ENCODE measurements at places on chromosomes 2 and 18.

DNA sequence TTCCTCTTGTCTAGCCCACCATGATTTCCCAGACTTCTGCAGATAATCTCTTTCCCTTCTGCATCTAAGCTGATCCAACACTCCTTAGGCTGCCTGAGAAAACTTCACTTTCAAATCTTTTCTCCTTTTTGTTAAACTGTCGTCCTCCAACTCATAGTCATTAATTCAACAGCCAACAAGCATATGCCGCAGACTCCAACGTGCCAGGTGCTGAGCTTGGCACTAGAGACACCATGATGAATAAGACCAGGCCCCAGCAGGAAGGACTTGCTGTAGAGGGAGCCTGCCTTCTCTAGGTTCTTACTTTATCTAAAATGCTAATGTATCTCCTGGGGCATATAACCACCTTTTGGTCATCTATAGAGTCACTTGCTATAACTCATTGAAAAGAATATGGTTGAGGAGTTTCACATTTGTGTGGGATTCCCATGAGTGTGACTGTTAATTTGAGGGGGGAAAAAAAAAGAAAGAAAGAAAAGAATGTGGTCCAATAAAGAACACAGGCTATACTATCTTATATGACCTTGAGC, 51.0 kb downstream of the ANKRD44 start:
- no peak for DNase-seq

GRCh38 chr2:128157644-128158043, 66.6 kb downstream of the UGGT1 start:
- no peak for DNase-seq

DNA sequence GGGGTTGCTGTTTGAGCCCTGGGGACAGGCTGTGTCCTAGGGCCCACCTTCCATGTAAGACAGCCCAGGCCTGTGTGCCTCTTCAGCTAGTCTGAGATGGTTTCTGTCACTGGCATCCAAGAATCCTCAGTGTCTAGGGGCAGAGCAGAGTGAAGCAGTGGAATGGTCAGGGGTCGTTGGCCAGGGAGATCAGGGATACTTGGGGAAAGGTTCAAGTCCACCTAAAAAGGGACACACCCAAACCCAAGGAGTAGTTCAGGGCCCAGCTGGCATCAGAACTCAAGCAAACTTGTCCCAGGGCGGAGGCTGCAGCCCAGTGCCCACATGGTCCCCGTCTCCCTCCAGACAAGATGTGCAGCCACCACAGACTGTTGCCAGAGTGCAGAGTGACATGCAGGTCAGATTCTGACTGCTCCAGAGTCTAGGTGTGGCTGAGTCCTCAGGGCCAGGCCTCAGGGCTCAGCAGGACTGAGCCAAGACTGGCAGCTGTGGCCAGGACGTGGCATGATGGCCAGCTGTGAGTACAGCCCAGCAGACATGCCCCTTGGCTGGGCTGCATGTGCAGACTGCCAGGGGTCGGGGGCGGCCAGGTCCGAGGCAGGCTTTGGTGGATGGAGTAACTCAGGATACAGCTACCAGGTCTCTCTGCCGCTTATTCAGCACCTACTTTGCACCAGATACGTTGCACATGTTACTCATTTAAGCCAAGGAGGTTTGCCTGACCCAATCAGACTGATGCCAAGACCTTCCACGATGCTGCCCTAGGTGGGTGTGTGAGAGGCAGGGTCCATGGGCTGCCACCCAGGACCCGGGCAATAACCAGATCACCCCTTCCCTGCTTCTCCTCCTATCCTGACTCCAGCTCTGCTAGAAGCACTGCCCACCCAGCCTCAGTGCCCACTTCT, 146.6 kb downstream of the SMAD7 start:
- no peak for DNase-seq

DNA sequence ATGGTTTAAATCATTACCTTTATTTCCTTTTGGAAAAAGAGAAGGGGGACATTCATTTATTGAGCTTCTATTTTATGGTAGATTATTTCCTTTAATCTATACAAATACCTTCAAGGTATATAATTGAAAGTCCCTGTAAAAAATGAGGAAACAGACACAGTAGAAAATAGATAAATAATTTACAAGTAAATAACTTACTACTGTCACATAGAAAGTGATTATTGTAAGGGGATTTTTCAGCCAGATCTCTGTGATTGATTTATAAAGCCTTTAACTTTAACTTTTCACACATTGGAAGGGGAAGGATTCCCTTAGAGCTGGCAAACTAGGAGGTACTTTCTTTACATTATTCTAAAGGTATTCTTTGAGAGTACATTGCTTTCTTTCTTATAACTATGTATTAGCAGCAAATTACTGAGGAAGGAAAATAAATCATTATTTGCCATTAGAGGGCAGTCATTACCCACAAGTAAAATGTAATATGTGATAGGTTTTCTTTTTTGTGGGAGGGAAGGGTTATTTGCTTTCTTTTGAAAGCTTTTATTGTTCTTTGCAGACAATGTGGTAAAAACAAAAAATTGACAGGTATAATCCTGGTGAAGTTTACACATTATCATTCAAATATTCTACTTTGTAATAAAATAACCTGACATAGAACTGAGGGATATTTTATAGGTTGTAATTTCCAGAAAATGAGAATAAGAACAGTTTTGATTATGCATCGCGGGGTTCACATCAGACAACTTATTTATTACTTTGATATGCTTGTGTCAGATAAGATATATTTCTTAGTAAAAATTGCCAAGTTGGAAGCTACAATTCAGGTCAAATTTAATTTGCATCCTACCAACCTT, 24.8 kb upstream of the RPE start:
- peak; percentile 54 for DNase-seq

DNA sequence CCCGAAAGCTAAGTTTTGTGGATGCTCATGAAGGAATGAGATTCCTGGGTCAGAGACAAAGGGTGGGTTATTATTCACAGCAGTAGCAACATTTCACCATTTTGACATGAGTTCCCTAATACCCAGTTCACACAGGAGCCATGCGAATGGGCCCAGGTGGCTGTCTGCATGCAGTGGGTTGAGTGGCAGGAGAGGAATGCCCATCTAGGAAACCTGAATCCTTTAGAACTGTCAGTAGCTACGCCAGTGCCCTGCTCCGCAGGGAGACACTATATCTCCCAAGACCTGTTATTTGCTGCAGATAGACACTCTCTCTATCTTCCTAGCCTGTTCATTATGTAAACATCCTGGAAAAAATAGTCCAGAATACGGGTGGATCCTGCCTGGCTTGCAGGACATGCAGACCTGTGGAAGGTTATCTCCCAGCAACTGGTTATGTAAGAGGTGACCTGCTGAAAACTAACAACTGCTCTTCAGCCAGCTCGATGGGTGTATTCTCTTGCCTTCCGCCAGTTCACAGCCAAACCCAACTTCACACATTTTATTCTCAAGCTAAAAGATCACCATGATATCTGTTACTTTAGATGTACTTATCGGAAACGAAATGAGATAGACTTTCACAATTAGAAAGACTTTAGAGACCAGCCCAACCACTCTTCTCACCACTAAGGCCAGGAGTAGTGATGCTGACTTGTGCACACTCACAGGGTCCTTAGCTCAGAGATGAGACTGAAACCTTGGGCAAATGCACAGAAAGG, 59.1 kb downstream of the MBP start:
- DNase-seq, result no peak

GRCh38 chr2:204950695-204951346, 405.5 kb downstream of the PARD3B start:
- DNase-seq, result peak; percentile 47

DNA sequence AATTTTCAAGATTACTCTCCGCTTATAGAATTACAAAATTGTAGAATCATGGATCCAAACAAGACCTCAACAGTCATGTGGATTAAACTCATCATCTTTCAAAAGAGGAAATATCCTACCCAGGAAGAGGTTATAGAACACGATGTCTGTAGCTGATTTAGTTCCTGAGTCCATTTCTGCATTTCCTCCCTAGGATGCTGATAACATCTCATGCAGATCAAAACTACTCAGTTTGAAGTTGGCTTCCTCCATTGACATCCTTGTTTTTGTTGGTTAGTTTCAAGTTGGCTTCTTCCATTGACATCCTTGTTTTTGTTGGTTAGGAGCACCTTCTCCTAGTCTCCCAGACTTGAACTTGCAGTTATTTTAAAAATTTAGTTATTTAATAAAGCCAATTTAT, 147.5 kb downstream of the PARD3B start:
- no peak for DNase-seq

DNA sequence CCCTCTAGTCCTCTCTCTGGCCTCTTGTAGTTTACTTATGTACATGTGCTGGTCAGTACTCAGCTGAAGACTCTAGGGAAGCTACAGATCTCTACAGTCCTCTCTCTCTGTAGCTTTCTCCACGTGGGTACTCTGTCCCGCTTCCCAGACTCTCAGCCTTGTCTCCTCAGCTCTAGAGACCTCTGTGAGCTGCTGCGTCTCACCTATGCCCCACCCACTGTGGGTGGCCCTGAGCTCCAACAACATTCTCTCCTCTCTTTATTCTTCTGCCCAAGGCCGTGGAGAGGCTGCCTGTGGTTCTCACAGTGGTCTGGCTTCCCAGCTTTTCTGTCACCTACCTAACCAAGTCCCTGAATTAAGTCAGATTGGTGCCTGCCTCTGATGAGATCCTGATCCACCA, 33.4 kb downstream of the MFSD6 start:
- no peak for DNase-seq

DNA sequence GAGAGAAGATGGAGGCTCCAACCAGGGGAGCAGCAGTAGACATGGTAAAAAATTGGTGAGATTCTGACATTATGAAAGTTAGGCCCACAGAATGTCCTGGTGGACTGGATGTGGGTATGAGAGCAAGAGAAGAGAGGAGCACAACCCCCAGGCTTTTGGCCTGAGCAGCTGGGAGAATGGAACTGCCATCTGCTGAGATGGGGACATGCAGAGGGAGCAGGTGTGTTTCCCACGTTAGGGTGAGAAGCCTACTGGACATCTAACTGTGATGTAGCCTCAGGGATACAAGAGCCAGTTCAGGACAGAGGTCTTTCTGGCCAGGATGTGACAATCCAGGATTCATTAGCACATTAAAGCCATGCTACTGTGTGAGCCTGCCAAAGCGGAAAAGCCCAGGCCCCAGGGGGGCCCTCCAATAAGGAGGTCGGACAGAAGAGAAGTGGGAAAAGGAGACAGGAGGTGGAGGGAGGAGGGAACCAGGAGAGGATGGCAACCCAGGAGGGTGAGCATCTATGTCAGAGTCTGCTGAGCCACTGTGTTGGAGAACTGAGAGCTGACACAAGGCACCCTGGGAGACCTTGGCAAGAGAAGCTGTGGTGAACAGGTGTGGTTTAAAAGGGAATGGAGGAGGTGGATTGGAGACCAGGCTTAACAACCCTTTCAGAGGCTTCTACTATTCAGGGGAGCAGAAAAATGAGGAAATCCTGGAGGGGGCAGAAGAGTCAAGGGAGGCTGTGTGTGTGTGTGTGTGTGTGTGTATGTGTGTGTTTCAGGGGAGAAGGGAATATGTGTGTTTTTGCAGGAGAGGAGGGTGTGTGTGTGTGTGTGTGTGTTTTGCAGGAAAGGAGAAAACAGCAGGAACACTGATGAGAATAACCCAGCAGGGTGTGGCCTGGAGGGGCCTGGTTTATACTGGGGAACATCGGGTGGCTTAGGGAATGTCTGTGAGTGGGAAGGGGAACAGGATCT, 10.5 kb downstream of the CYB5A start:
- no peak for DNase-seq

- no peak for DNase-seq
Observed at GRCh38 chr2:100184055-100184737, 41.8 kb upstream of the AFF3 start.

Data from GM03348 (cell line).